ENCODE measurements at places on chromosomes 1 and 21. TPM values are rescaled to one million over a fixed set of nuclear protein-coding genes. Genes with fewer than 3 reads are reported as not detected.

- no peak for DNase-seq
Measured at GRCh38 chr21:38859852-38860251, 54.1 kb downstream of the ETS2 start.

The RPAP2 gene
- total RNA-seq: 39.8 TPM

- DNase-seq: no peak
Measured at GRCh38 chr21:31479222-31479621, 135.2 kb upstream of the TIAM1 start.

GRCh38 chr21:34933609-34934335 lies 115.3 kb downstream of the RUNX1 start:
- peak; percentile 83 for DNase-seq

GRCh38 chr1:103561643-103562395 lies 9.6 kb upstream of the AMY2B start:
- no peak for DNase-seq

The GREM2 gene
- total RNA-seq: 0.34 TPM

DNA sequence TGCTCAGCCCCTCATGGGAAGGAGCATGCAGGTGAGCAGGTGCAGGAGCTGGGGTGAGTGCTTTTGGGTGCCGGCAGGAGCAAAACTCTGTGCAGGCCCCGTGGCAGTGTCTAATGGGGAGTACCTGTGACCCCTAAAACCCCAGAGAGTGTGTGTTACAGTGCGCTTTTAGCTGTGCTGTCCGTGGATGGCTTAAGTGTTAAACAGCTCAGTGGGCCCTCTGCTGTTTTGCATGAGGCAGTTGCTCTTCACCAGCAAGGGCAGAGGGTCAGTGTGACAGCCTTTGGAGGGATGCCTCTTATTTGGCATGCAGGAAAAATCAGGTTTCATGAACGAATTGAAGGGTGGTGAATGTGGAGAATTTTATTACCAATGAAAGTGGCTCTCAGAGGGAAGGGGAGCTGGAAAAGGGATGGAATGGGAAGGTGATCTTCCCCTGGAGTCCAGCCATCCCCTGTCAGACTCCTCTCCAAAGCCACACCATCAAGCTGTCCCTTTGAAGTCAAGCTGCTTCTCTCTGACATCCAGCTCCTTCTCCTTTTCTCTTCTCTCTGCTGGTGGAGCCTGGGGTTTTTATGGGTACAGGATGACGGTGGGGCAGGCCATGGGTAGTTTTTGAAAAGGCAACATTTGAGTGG lies 17.0 kb upstream of the ALG14 start:
- DNase-seq: no peak

DNA sequence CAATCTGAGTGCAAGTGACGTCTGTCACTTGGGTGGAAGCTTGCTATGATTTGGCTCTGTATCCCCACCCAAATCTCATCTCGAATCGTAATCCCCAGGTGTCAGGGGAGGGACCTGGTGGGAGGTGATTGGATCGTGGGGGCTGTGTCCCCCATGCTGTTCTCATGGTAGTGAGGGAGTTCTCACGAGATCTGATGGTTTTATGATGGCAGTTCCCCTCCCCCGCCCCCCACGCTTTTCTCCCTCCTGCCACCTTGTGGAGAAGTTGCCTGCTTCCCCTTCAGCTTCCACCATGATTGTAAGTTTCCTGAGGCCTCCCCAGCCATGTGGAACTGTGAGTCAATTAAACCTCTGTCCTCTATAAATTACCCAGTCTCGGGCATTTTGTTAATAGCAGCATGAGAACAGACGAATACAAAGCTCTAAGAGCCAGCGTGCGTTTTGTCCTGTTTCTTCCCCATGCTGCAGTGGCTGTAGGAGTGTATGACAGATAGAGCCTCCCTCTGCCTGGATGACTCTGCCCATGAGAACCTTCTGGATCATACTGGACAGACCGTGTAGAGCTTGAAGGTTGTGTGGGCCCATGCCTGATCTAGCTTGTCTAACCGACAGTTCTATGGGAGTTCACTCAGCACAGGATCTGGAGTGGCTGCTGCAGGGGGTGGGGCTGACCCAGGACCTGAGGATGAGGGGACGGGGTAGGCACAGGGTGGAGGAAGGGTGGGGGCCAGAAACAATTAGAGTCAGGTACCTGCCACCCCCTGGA lies 139.7 kb upstream of the ERRFI1 start:
- DNase-seq: no peak

The TTC13 gene
- total RNA-seq: 90.1 TPM

- peak; percentile 90 for DNase-seq
Measured at GRCh38 chr1:206703661-206704060, 19.0 kb downstream of the MAPKAPK2 start.

- no peak for DNase-seq
Measured at GRCh38 chr1:243291292-243291691, 35.5 kb downstream of the SDCCAG8 start.

DNA sequence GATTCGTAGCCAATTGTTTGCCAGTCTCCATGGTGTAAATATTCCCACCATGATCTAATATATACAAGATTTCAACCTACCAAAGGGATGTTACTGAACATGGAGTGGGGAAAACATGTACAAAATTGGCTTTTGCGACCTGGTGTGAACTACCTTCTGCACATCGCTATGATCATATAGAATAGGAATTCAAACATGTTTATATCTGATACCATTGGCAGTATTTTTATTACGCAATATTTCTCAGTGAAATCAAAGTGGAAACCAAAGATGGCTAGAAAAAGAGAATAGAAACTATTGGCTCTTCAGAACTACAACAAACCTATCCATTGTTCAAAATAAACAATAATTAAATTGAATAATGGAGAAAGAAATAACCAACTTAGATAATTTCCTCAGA lies 285.1 kb downstream of the TPR start:
- DNase-seq: no peak

- no peak for DNase-seq
Measured at GRCh38 chr1:64282351-64282750, 78.9 kb downstream of the UBE2U start.

DNA sequence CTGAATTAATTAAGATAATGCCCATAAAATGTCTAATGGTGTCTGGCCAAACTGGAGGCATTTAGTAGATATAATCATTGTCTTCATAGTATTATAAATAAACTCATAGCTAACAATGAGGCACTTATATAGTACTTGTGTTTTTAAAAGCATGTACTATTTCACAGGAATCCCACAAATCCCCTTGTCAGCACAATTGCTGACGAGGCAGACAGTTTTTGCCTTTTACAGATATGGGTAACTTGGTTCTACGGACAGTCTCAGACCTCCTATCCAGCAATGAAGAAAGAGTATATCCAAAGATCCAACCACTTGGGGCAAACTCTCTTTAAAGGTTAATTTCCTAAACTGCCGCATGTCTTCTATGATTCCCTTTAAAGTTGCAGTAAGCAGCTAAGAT lies 73.7 kb downstream of the ATP1B1 start:
- DNase-seq: no peak

DNA sequence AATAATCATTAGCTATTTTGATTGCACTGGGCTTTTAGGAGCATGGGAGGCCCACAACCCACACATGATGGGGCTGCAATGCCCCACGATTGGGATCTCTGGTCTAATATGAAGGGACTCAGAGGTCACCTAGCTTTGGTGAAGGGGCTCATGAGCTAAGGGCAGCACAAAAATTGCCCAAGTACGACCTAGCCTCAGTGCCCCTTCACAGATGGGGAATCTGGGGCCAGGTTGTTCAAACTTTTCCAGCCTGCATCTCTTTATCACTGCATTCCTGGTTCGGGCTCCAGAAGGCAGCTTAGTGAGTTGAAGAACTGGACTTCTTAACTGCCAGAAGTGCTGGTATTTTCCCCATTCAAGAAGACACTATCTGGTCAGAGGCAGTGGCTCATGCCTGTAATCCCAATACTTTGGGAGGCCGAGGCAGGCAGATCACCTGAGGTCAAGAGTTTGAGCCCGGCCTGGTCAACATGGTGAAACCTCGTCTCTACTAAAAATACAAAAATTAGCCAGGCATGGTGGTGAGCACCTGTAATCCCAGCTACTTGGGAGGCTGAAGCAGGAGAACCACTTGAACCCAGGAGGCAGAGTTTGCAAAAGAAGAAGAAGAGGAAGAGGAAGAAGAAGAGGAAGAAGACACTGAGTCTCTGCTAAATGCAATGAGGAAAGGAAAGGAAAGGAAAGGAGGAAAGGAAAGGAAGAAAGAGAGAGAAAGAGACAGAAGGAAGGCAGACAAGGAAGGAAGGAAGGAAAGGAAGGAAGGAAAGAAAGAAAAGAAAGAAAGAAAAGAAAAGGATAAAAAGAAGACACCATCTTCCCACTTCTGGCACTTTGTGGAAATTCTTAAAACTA lies 258.5 kb upstream of the IRF2BP2 start:
- no peak for DNase-seq

DNA sequence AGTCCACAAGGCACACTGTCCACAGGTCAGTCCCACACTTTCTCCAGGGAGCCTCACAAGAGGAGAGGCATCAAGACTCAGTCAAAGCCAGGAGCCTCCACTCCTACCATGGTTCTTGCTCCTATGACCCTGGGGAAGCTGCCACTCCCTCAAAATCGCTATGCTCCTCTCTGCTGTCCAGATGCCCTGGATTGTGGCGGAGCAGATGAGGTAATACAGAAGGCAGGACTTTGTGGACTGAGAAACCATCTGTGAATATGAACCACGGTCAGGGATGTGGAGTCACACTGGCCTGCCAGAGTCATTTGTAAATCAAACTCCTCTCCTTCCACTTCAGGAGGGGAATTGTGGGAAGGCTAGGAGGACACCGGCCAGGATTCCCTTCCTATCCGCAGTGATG lies 20.6 kb downstream of the VWA5B1 start:
- no peak for DNase-seq

- DNase-seq: no peak
Measured at GRCh38 chr1:4083231-4084047, 183.4 kb upstream of the C1orf174 start.

- DNase-seq: no peak
Measured at GRCh38 chr1:36735939-36736730, 253.4 kb upstream of the CSF3R start.

The EGLN1 gene
- 27.5 TPM for total RNA-seq

DNA sequence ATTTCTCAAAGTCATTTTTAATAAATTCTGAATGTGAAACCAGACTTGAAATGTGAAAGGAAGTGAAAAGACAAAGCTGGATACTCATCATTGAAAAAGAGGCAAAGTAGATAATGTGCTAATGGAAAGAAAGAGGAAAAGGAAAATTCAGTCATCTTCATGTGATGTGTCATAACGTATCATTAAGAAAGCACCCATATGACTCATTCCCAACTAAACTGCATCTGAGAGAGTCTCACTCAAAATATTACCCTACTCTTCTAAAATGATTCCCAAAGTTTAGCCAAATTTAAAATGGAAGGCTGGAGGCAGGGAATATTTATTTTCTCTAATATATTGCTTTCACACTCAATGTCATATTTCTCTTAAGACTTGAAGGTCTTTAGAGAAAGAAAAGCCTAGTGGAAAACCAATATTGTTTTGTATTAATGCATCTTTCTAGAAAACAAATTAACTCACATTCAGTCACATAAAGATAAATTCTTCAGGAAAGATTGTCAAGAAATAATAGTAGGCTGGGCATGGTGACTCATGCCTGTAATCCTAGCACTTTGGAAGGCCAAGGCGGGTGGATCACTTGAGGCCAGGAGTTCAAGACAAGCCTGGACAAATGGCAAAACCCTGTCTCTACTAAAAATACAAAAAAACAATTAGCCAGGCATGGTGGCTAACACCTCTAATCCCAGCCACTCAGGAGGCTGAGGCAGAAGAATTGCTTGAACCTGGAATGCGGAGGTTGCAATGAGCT lies 129.9 kb downstream of the SLC30A10 start:
- DNase-seq: no peak

The MAP3K21 gene
- total RNA-seq: 0.14 TPM

GRCh38 chr1:188022661-188023060 lies 1193.9 kb downstream of the PLA2G4A start:
- DNase-seq: no peak

DNA sequence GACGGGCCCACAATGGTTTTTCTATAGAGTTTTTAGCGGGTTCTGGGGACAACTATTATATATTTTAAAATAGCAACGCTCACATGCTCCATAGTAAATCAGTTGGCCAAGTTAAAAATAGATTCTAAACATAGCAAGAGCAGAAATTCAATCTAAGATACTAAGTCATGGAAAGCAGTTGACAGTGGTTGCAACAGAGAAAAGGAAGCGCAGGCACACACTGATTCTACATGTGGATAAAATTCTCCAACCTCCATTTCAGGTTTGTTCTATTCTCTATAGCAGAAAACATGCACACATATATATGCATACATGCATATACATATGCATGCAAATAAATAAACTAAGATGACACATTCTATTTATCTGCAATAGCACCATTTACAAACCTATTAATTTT lies 89.6 kb upstream of the HNRNPU start:
- DNase-seq: no peak

The AUNIP gene
- total RNA-seq: 0.20 TPM

DNA sequence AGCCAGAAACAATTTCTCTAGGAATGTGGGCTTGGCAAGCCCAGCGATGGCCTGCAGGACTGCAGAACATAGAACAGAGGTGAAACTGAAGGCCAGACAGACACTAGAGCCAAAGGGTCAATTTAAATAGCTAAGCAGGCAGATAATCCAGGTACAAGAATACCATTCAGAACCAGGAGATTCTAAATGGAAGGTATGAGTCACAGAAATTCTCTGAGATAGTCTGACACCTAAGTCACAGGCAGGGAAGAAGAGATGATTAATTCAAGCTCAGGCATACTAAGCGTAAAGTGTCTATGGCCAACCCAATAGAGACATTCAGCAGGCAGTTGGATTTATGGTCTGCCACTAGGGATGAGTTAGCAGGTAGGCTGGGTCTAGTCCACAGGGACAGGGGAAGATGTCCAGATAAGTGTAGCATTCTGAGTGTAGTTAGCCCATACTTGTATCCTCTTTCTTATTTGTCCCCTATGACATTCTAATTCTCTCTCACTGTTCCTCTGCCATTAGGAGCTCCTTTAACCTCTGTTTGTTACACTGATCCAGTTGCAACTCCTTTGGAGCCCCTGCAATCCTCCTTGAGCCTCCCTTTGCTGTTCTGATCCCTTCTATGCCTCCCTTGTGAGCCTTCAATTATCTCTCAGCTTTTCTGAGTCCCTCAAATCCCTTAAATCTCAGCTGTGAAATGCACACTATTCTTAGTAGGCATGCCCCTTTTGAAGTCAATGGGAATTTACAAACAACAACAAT lies 383.8 kb downstream of the LMO4 start:
- DNase-seq: no peak

- no peak for DNase-seq
Measured at GRCh38 chr1:66521721-66522365, 12.1 kb upstream of the SGIP1 start.

DNA sequence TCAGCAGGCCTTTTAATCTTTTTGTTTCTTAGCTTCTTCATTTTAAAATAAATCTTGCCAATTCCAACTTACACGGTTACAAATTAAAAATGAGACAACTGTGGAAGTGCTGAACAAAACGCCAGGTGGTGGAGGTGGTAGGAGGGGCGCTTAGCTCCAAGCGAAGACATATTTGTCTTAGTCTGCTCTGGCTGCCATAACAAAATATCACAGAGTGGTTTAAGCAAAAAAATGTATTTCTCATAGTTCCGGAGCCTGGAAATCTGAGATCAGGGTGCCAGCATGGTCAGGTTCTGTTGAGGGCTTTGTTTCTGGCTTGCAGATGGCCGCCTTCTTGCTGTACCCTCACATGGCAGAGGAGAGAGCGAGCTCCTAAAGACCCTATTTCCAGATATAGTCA lies 14.9 kb downstream of the IER5 start:
- DNase-seq: no peak

The GPR3 gene
- 0.39 TPM for total RNA-seq

GRCh38 chr1:186297439-186298045 lies 77.5 kb downstream of the TPR start:
- no peak for DNase-seq

GRCh38 chr21:40472013-40472412 lies 374.9 kb downstream of the DSCAM start:
- no peak for DNase-seq

All from natural killer cell (primary cell).